ENCODE measurements at places on chromosomes 3 and 15.
A peak's percentile ranks its signal among the peaks of the same experiment; 100 is the strongest.

GRCh38 chr3:50625231-50626182 is 8.6 kb downstream of the MAPKAPK3 start:
- DNase-seq, result no peak

GRCh38 chr15:91219206-91219605 is 119.1 kb downstream of the SV2B start:
- DNase-seq, result no peak

DNA sequence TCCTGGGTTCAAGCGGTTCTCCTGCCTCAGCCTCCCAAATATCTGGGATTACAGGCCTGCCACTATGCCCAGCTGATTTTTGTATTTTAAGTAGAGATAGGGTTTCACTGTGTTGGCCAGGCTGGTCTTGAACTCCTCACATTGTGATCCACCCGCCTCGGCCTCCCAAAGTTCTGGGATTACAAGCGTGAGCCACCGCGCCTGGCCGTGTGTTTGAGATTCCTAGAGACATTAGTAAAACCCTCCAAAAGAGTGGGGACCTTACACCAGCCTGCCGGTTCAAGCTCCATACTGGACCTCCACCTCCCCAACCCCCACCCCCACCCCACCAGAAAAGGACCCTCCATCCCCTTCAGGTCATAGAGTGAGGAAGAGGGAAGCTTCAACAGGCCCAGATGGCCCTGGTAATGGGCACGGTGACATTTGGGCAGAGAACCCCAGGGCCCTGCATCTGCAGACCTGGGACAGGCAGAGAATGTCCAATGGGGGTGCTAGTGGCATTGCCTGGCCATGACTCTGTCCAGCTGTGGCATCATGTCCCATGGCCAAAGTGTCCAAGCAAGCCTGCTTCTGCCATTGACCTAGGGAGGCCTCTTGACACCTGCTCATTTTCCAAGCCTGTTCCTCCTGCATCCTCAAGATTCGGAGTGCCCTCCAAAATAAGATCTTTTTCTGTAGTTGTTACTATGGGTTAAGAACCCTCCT is 108.9 kb upstream of the KLF13 start:
- no peak for DNase-seq

DNA sequence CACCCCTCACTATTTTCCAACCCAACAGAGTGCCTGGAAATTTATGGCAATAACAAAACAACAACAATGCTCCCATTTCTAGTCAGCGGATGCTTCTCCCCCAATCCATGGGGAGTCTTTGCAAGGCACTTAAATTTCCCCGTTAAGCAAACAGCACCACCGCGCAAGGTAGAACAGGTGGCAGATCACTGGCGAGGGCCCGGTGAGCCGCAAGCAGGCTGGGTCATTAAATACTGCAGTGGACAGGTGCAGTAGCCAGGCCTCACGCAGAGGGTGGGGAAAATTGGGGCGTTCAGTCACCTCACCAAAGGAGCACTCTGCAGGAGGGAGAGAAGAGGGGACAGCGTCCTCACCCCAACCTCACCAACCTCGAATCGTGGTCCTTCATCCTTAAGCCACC is 147.5 kb downstream of the NTRK3 start:
- DNase-seq, result no peak

- DNase-seq, result no peak
Measured at GRCh38 chr3:64158334-64158733, 66.9 kb downstream of the PRICKLE2 start.

DNA sequence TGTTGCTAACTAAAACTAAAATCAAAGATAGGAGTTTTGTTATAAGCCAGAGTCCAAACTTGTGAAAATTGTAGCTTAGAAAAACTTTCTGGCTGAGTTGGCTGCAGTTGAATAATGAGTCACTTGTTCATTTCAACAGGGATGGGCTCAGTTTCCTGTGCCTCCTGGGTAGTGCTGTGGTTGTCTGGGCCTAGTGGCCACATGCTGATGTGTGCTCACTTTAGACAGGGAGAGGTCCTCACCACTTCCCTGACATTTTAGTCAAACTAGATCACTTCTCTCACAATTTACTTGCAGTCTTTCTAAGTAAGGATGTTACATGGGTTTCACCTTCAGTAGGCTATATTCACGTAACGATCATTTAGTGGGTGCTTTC is 6.3 kb upstream of the UBE2Q2 start:
- peak; percentile 84 for DNase-seq

- DNase-seq, result no peak
Measured at GRCh38 chr3:140073278-140074045, 138.5 kb downstream of the CLSTN2 start.

DNA sequence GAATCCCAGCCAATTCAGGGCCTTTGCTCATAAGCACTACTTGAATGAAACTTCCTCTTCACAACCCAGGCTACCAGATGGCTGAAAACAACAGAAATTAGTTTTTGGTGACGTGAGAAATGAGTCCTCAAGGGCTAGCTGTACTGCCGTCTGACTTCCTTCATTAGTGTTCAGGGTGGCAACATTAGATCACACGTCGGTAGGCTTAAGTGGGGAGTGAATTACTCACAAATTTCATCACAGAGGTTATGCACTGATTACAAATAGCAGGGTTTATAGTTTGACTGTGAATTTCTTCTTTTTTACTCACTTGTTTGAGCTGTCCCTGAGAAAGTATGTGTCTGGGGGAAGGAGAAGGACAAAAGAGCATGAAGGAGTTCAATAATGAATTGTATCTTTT is 397.2 kb downstream of the GAP43 start:
- peak; percentile 70 for DNase-seq

- no peak for DNase-seq
Measured at GRCh38 chr15:77532067-77532710, 100.5 kb downstream of the LINGO1 start.

DNA sequence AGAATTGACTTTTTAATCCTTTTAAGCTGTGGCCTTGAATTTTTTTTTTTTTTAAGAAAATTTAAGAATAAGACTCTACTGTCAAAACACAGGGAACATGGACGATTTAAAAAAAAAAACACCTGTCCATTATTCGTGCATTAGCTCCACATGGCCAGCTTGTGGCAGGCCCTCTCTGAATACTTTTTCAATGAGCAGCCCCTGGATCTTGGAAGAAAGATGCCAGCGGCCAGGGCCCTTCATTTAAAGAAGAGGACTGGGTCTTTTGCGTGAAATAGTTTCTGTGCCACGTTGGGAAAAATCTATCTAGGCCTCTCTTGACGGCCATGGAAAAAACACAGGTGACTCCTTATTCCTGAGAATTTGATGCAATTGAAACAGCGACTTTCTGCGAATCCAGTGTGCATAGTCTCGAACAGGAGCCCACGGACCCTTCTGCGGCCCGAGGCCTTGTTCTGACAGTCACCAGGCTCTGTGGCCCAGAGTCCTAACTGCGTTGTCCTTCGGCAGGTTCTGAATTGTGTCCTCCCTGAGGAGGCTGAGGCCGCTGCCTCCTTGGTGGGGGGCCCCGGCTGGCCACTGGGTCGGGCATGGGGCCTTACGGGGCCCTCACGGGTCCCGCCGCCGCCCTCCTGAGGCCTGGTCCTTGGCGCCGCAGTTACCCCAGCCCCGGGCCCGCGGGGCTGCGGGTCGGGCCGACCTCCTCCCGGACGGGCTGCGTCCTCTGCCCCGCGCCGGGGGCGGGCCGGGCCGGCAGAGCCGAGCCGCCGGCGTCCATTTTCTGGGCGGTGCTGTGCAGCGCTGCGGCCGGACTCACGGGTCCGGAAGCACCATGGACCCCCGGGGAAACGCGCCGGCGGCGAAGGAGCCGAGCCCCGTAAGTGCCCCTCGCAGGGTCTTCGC is 33.5 kb downstream of the ZBTB38 start:
- DNase-seq, result peak; percentile 51

DNA sequence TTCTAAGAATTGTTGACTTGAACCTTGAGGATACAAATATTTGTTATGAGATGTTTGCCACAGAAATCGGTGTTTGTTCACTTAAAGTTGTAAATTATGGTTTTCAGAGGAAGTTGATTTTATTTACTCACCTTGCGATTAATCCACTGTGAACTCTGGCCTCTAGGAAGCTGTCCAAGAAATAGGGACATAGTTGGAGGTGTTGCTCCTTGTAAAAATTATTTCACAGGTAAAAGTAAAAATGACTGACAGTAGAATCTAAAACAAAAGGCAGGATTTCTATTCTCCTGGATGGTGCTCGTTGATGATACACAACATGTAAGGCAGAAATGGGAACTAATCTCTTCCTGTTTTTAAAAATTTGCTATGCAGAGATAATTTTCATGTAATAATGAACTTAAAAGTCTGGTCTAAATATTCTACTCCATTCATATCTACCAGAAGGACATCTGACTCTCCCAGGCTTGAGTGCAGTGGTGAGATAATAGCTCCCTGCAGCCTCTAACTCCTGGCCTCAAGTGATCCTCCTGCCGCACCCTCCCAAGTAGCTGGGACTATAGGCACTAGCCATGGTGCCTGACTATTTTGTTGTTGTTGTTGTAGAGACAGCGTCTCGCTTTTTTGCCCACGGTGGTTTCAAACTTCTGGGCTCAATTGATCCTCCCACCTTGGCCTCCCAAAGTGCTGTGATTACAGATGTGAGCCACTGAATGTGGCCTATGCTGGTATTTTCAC is 17.1 kb upstream of the LZTFL1 start:
- no peak for DNase-seq

DNA sequence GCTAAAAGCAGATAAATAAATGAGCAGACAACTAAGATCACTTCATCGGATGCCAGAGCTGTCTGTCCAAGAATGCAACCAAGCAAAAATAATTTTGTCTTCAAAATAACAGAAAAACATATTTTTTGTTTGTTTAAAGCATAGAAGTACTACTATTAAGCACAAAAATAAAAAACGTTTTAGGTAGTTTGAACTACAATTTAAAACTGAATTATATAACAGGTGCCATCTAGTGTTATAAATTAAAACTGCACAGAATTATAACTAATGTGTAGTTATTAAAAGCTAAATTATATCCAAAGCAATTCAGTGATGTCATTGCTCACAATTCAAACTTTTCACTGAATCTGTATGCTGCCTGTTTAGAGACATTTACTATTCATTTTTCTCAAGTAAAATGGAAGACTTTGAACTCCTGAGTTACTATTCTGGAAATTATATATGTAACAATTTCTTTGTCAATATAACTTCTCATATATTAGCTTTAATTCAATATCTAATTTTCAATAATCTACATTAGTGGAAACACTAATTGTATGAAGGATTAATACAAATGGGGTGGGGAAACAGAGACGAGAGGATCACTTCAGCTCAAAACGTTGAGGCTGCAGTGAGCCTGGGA is 29.5 kb downstream of the LINS1 start:
- DNase-seq, result peak; percentile 24

- no peak for DNase-seq
Measured at GRCh38 chr15:99434506-99435112, 131.2 kb upstream of the MEF2A start.

GRCh38 chr3:73759297-73759711 is 134.6 kb upstream of the PDZRN3 start:
- peak; percentile 45 for DNase-seq

DNA sequence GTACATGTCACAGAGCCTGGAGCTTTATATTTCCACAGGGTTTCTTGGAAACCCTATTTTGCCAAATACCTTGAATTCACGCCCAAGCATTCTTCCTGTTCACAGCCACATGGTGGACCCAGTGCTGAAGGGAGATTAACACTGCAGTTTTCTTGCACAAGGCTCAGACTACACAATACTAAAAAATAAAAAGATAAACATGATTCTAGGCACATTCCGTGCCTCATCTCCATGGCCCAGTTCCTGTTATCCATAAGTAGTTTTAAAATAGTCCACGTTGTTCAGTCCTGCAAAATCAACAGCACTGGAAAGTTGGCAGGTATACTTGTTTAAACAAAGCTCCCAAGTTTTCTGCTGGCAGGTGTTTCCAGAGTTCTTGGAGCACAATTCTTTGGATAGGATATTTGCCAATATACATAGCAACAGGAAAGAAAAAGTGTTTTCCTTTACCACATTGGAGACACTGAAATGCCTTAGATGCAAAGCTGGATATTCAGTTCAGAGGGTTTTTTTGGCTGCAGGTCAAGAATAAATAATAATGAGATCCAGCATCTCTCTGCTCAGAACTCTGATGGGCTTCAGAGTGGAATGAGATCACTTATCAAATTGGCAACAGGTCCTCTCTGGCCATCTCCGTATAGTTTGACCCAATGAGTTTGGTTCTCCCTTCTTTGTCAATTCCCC is 88.1 kb upstream of the TGFBR2 start:
- peak; percentile 80 for DNase-seq

GRCh38 chr3:30621576-30621975 is 15.2 kb downstream of the TGFBR2 start:
- no peak for DNase-seq

DNA sequence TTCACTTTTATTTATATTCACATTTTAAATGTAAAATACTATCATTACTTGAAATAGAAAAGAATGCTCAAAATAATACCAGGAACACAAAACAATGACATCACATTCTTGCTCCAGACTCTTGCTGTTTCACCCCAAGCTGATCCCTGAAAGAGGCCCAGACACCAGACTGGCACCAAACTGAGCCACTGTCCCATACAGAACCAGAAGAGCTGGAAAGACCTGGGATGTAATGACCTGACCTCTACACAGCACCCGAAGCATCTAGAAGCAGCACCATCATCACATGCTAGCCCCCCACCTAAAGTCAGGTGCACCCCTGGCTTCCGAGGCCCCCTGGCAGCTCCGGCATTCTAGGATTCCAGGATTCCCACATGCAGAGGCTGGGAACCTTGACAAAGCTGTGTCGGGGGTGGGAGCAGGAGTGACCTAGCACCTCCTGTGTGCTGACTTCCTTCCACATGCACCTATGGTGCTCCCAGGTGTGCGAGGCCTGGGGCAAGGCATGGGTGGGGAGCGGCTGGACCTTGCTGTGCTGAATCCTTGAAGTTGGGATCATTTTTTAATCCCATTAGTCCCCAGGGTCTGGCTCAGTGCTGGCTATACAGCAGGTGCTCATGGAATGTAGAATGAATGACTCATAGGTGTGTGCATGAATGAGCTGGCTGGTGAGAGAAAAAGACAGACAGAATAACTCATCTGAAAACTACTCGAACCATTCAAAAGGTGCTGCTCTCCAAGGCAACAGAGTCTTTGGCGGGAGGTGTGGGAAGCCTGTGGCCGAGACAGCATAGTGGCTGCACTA is 144.7 kb upstream of the IQSEC1 start:
- peak; percentile 8 for DNase-seq

DNA sequence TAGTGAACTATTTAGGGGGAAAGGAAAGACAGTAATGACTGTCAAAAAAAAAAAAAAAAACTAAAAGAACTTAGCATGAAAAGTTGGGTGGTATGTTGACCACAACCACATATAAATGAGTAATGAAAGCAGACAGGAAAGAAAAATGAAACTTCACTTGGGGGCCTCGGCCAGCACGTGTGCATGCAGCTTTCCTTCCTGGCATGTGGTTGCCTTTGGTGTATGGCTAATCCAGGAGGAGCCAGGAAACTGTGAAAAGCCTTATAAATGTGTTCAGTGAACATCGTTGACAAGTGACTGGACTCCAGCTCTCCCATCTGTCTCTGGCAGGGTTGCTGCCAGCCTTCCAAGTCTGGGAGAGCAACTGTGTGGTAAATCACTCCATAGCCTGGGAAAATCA is 195.1 kb downstream of the DTWD1 start:
- peak; percentile 99 for DNase-seq

GRCh38 chr15:92676561-92676960 is 21.0 kb upstream of the FAM174B start:
- DNase-seq, result no peak

GRCh38 chr3:72635551-72635950 is 212.7 kb downstream of the SHQ1 start:
- DNase-seq, result no peak

GRCh38 chr3:9280451-9281219 is 31.2 kb upstream of the SRGAP3 start:
- DNase-seq, result peak; percentile 48

- no peak for DNase-seq
Measured at GRCh38 chr3:144054766-144055165, 83.1 kb downstream of the DIPK2A start.

GRCh38 chr15:84869510-84869909 is 15.0 kb upstream of the SLC28A1 start:
- no peak for DNase-seq
